ENCODE measurements at places on chromosomes 16 and 17.
A peak's percentile ranks its signal among the peaks of the same experiment; 100 is the strongest.

DNA sequence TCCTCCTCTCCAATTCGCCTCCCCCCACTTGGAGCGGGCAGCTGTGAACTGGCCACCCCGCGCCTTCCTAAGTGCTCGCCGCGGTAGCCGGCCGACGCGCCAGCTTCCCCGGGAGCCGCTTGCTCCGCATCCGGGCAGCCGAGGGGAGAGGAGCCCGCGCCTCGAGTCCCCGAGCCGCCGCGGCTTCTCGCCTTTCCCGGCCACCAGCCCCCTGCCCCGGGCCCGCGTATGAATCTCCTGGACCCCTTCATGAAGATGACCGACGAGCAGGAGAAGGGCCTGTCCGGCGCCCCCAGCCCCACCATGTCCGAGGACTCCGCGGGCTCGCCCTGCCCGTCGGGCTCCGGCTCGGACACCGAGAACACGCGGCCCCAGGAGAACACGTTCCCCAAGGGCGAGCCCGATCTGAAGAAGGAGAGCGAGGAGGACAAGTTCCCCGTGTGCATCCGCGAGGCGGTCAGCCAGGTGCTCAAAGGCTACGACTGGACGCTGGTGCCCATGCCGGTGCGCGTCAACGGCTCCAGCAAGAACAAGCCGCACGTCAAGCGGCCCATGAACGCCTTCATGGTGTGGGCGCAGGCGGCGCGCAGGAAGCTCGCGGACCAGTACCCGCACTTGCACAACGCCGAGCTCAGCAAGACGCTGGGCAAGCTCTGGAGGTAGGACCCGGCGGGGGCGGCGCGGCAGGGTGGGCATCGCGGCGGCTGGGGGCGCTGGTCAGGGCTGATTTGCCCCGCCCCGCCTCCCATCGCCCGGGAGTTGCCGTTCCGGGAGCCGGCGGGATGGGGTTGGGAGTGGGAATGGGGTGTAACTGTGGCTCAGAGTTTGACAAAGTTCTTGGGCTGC lies 567 bp downstream of the SOX9 start:
- no peak for DNase-seq

DNA sequence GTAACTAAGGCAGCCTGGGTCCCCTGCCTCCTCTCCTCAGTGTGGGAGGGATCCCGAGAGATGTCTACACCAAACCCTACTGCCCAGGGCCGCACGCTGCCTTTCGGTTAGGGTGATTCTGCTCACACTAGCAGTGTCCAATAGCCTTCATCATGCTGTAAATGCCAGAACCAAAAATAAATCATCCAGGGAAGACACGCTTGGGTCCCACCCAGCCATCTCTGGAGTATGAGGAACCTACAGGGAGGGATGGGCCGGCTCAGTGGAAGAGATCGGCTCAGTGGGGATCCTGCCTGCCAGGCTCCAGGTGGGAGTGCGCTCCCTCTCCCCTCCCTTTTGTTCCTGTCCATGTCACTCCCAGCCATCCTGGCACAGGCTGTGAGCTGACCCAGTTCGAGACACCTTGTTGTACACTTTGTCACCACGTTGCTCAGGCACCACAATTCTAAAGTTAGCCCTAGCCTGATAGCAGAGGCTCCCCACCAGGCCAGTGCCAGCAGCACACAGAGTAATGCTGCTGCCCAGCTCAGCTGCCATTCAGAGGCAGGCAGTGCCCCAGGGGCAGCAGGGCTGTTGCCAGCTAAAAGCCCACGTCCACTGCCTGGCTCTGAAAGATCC lies 24.5 kb downstream of the PEMT start:
- no peak for DNase-seq

GRCh38 chr16:28974007-28974436 lies 556 bp upstream of the SPNS1 start:
- DNase-seq, result peak; percentile 55

DNA sequence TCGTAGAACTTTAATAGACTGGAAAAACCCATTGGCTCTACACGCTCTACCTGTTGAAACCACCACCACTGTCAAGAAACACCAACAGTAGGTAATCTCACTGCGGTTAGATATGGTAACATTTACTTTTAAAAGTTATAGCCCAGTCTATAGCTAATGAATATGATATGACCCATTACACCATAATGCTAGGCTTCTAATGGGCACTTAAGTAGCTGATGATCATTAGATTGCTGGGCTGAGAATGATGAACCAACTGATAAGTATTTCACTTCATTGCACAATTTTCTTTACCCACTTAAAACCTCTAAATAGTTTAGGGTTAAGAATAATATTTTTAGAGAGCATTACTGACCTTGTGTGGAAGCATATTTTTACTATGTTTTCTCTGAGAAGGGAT lies 788.9 kb upstream of the CA10 start:
- DNase-seq, result no peak

DNA sequence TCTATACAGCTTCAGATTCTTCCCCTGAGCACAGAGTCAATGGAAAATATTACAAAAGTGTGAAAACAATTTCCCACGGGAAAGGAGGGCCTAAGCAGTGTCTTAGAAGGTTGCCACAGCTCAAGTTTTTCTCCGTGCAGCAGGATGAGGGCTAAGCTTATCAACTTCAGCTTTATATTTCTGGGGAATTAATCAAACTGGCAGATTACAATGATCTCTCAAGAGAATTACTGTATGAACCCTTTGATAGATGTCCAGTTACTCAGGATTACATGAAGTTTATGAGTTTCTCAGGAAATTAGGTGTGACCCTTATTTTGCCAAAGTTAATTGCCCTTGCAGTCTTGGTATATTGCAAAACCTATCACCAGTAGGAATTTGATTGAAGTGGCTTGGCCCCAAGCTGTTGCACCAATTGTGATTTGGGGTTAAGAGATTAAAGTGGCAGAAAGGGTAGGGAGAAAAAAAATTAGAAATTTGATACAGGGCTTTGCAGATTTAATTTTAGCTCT lies 298.4 kb downstream of the MAP2K6 start:
- DNase-seq, result no peak

GRCh38 chr16:28548306-28548802 lies 5.4 kb upstream of the SGF29 start:
- DNase-seq, result no peak

- no peak for DNase-seq
Measured at GRCh38 chr16:58832386-58832895, 98.3 kb upstream of the GOT2 start.

- DNase-seq, result no peak
Measured at GRCh38 chr17:37430051-37430627, 23.5 kb downstream of the TADA2A start.

DNA sequence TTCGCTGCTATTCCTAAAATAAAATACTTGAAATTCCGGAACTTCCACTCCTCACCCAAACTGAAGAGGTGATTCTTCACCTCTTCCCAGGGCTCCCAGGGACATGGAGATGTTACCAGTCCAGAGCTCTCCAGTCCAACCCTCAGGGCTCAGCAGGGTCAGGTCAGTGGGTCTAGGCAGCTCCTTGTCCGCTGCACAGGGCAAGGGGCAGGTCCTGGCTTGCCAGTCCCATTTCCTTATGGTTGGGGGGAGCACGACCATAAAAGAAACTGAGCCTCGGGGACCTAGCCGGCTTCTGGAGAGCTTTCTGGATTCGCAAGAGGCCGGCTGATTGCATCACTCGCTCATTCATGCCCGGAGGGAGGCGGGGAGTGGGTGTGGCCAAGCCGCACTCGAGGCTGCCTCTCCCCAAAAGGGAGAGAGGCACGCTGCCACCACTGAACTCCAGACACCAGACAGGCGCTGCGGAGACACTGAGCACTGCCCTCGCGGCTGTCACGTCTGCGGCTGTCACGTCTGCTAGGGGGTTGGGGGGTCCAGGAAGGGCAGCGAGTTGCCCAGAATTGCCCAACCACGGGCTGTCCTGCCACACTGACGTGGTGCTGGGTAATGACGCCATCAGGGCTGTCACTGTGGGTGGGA lies 15.8 kb downstream of the SLC7A5 start:
- peak; percentile 97 for DNase-seq

- no peak for DNase-seq
Measured at GRCh38 chr17:58996968-58997367, 109.7 kb downstream of the TRIM37 start.

- no peak for DNase-seq
Measured at GRCh38 chr17:15931394-15931793, 13.5 kb upstream of the ADORA2B start.

DNA sequence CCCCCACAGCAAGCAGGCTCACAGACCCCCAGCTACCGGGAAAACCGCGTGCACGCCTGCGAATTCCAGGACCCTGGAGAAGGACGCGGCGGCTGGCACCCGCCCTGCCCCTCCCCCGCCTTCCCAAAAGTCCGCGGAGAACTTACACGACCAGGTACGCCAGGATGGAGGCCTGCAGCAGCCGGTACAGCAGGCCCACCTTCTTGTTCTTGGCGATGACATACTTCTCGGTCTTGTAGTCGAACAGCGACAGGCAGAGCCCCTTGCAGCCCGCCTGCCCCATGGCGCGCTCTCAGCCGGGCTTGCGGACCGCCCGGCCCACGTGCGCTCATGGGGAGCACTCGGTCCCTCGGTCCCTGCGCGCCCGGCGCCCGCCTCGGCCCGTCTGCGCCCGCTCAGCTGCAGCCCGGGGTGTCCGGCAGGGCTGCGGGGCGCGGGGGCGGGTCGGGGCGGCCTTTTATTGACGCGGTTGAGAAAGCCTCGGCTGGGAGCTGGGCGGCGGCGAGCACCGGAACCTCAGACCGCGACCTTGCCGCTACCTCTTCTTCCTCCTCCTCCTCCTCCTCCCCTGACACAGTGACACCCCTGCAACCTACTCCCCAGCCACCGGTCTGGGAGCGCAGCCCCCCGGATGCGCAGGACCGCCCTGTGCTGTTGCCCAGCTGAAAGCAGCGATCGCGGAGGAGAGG lies at the start of gene P2RX5:
Gene P2RX5, minus strand, starts transcription at position 433 of the 689 bp plus-strand sequence. Its CDS starts 150 bp downstream, at position 283.
- DNase-seq, result peak; percentile 26

DNA sequence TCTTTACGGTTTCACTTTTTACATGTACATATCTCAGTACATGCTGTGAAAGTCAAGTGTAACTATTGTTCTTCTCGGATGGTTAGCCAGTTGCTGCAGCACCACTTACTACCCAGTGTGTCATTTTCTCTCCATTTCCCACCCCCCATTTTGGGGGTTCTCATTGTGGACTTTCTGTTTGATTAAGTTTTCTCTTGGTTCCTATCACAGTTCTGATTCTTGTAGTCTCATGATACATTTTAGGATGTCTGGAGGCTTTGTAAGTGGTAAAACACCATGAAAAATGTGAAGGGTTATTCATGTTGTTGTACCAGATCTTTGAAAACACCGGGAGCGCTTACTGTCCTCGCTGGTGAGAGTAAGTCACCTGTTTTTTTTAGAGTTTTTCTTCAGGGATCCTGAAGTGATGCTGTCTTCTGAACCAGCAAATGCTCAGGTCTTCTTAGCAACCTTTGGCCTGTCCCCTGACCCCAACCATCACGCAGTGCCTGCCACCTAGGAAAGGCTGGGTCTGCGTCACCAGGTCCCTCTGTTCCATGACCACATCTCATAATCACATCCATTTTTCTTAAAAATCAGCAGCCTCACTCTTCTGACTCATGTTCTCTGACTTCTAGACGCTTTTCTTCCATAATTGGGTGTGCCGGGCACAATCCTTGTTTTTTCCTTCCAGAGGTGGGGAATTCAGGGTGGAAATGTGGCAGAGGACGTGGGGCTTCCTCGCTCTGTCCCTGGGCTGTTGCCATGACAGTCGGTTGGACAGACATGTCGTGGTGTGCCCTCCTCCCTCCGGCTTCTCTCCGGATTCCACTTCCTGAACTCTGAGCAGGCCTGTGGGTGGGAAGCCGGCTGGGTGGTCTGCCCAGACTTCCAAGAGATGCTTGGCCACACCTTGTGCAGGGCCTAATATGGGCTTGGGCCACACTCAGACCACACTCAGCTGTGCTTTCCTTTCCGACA lies 102.6 kb downstream of the NTN1 start:
- no peak for DNase-seq

- no peak for DNase-seq
Measured at GRCh38 chr17:31806921-31807320, 52.1 kb downstream of the COPRS start.

DNA sequence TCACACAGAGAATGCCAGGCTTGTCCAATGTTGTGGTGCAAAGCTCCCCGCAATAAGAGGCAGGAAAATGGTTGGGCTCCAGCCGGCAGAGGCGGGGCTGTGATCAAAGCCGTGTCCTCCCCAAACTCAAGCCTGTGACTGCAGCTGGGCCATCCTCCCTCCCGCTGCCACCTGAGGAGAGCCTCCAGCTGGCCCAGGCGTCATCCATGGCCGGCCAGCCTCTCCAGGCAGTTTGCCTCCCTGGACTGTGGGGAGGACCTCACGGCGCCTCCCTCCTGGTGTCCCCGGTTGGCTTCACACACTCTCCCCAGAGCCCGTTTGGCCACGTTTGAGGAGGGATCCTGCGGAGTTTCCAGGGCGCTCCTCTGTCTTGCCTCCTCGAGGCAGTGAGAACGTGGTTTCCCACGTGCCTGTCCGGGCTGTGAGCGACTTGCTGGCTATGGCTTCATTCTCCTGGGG lies 134.1 kb downstream of the IRF8 start:
- no peak for DNase-seq

GRCh38 chr16:49457196-49457595 lies 83.6 kb downstream of the C16orf78 start:
- no peak for DNase-seq

- no peak for DNase-seq
Measured at GRCh38 chr17:30226878-30227277, 8.6 kb downstream of the SLC6A4 start.

GRCh38 chr17:8835631-8836364 lies 31.7 kb downstream of the PIK3R6 start:
- no peak for DNase-seq

- DNase-seq, result peak; percentile 68
Measured at GRCh38 chr16:88812513-88813268, 963 bp upstream of the APRT start.

DNA sequence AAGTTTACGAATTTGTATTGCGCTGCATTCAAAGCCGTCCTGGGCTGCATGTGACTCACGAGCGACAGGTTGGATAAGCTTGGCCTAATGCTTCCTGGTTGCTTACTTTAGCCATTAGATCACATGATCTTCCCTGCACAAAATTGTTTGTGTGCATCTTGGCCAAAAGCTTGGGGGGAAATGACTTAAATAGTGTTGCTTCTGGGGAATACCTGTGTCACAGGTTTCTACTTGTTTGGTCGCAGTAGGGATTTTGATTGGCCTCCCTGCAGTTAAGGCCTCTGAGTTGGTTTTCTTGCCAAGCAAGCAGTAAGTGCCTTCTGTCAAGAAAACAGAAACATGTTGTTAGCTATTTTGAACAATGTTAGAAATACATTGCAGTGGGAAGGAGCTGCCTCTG lies 39.6 kb upstream of the DUSP14 start:
- DNase-seq, result no peak

- DNase-seq, result no peak
Measured at GRCh38 chr16:11384956-11385586, 39.8 kb downstream of the RMI2 start.

DNA sequence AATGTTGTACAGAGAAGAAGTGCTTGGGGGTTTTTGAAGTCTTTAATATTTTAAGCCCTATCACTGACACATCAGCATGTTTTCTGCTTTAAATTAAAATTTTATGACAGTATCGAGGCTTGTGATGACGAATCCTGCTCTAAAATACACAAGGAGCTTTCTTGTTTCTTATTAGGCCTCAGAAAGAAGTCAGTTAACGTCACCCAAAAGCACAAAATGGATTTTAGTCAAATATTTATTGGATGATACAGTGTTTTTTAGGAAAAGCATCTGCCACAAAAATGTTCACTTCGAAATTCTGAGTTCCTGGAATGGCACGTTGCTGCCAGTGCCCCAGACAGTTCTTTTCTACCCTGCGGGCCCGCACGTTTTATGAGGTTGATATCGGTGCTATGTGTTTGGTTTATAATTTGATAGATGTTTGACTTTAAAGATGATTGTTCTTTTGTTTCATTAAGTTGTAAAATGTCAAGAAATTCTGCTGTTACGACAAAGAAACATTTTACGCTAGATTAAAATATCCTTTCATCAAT lies 57.8 kb downstream of the HLF start:
- DNase-seq, result no peak

Data from erythroblast (primary cell).